ENCODE measurements at places on chromosomes 7 and 10. TPM values are rescaled to one million over a fixed set of nuclear protein-coding genes. Genes with fewer than 3 reads are reported as not detected.

Gene OIT3
- total RNA-seq = under 0.01 TPM

Gene NUTM2E
- total RNA-seq = not detected

- no peaks in the 10 kb centered on the region for H3K27me3 ChIP-seq
- peak; percentile 67 for DNase-seq
- peak overlapping the region; percentile 68 for H3K27ac ChIP-seq
- H3K4me3 ChIP-seq = no peak overlapping the region
- H3K4me1 ChIP-seq = peaks cover 20% of the 10 kb centered on the region
- no peaks in the 10 kb centered on the region for H3K36me3 ChIP-seq
Observed at GRCh38 chr10:17122726-17123661, 6.6 kb downstream of the CUBN start.

DNA sequence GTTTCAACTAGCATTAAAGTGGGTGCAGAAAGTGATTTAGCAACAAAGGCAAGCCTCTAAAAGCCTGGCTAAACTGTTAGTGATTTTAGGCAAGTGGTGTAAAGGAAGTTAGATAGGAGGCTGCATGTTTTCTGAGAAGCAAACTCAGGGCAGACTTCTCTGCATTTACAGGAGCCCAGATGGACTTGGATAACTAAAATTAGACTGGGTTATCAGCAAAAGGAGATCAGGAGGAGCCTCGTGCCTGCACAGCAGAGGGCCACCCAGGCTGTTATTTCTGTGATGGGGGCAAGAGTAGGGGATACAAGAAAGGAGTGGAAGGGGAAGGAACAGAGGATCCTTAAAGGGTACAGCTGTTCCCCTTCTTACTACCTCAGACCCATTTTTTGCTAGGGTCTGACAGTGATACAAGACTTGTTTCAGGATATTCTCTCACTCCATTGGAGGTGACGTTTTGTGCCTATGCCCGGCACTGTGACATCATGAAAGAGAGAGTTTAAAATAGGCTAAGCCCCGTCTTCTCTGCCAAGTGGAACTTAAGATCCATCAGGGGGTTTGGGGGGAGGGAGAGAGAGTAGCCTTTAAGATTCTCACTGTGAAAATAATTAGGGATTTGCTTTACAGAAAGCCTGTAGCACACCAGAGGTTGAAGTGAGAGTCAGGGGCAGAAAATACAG is 49.6 kb upstream of the PDCD4 start:
- no peak overlapping the region for H3K4me3 ChIP-seq
- H3K27me3 ChIP-seq = peaks cover 15% of the 10 kb centered on the region
- no peaks in the 10 kb centered on the region for H3K36me3 ChIP-seq
- H3K27ac ChIP-seq = no peak overlapping the region
- no peak for DNase-seq
- H3K4me1 ChIP-seq = peaks cover 9% of the 10 kb centered on the region

Gene MEST
- total RNA-seq = 330 TPM

Gene C10orf53
- not detected for total RNA-seq

DNA sequence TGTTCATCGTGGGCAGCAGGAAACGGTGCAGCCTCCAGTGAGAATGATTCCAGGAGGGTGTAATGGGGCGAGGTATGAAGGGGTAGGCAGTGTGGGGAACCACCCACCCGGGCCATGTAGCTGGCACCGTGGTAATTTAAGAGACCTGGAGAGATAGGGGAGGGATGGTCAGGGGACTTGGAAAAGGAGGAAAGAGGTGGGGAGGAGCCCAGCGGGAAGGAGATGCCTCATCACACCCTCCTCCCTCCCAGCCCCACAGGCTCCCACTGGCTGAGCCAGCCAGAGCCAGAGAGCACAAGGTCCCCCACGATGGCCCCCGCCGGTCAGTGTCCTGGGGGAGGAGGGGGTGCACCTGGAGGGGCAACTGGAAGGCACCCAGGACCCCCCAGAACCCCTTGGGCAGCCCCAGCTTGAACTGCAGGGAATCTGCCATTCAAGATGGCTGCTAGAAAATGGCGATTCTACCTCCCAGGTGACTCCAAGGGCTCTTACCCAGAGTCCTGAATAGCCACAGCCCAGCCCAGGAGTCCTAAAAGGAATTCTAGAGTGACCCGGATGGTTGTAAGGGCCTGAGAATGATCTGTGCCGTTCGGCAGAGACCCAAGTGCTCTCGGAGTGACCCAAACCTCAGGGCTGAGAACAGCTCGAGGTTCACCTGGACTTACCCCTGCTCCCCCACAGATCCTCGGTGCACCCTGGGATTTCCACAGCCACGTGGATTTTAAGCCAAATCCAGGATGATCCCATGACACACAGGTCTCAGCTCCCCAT is 28.8 kb downstream of the CALML3 start:
- no peaks in the 10 kb centered on the region for H3K36me3 ChIP-seq
- H3K4me1 ChIP-seq = peaks cover 43% of the 10 kb centered on the region
- H3K27me3 ChIP-seq = no peaks in the 10 kb centered on the region
- DNase-seq = peak; percentile 38

Gene DCLRE1A
- 5.1 TPM for total RNA-seq

DNA sequence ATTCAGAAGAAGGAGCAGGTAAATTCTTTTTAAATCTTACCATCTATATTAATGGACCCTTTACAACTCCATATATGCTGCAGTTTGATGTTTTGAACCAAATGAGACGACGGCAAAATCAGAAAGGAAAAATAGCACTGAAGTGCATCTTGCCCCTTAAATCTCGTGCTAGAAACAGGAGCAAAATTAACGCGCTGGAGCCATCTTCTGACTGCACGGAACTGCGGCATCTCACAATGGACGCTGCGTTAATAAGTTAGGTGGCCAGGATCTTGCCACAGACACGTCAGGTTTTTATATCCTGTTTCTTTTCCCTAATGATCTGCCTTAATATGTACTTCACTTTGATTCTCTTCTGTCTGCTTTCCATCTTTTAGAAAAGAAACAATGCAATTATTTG is 354.5 kb downstream of the TFEC start:
- H3K4me1 ChIP-seq = peaks cover 20% of the 10 kb centered on the region
- no peak overlapping the region for H3K27ac ChIP-seq
- no peaks in the 10 kb centered on the region for H3K36me3 ChIP-seq

Gene TMEM196
- total RNA-seq = not detected

DNA sequence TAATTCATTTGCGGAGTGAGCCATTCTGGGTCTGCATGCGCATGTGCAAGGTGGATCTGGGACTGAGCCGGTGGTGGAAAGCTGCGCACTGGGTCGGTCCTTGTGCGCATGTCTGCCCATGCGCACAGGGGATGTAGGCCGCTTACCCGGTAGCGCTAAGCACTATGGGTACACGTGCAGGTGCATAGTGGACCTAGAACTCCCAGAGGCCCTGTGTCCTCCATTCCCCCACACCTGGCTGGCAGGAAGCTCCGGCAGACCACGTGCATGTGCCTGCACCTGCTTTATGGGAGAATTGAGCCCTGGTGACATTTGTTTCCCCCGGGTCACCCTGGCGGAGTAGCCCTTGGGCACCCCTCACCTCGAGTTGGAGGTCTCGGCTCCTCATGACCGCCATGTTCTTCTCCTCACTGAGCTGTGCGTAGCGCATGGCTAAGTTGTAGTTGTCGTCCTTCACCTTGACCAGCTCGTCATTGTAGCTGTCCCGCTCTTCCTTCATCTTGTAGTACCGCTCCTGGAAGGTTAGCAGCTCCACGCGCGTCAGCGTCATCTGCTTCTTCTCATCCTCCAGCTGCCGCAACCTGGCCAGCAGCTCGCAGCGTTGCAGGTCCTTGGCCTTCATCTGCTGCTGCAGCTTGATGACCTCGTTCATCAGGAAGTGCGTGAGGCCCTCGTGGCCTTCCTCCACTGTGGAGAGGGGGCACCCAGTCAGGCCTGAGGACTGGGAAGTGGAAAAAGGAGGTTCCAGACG is 99.6 kb downstream of the CARD11 start:
- no peaks in the 10 kb centered on the region for H3K36me3 ChIP-seq
- no peak overlapping the region for H3K4me3 ChIP-seq
- DNase-seq = no peak
- H3K27me3 ChIP-seq = peaks cover 3% of the 10 kb centered on the region

DNA sequence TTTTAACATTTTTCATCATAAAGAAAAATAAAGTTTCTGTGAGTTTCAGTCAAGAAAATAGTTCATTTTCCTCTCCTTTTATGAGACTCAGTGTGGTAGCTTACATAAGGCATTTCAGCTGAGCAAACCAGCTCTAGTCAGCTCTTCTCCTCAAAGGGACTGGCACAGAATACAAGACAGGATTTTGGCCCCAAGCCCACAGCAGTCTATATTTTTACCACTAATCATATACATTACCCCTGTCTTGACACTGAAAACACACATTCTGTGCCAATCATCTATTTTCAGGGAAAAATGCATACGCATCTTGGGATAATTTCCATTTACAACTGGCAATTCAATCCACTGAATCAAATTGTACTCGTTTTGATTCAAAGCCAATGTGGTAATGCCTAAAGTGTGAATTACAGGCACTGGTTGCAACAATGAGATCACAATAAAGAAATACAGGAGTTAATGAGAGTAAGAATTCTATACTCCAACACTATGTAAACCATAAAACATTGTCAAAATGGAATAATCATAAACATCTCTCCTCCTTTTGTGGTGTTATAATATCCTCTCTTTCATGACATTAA is 186.4 kb downstream of the CACNA2D1 start:
- H3K36me3 ChIP-seq = peaks cover 3% of the 10 kb centered on the region
- H3K4me3 ChIP-seq = no peak overlapping the region
- peak; percentile 51 for DNase-seq
- no peaks in the 10 kb centered on the region for H3K27me3 ChIP-seq
- H3K27ac ChIP-seq = no peak overlapping the region
- H3K4me1 ChIP-seq = no peaks in the 10 kb centered on the region

Gene GJD4
- under 0.01 TPM for total RNA-seq

Gene ABCB4
- under 0.01 TPM for total RNA-seq

DNA sequence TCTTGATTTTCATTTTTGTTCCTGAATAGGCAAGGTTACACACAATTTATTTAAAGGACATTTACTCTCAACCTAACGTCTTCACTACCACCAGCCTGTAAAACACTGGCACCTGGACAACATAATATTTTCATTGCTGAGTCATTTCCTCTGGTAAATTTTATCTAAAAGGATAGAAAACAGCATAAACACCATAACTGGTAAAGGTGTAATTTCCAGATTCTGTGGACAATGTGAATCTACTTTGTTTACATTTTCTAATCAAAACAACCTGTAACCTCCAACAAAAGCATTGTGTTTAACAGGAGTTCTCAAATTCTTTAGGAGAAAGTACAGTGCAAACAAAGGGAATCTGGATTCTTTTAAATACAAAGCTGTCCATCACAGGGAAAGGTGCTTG is 472.0 kb upstream of the AKR1E2 start:
- peak overlapping the region; percentile 6 for H3K27ac ChIP-seq
- no peaks in the 10 kb centered on the region for H3K27me3 ChIP-seq
- no peak overlapping the region for H3K4me3 ChIP-seq
- no peaks in the 10 kb centered on the region for H3K36me3 ChIP-seq
- DNase-seq = no peak
- H3K4me1 ChIP-seq = peaks cover 18% of the 10 kb centered on the region

Data from osteoblast (primary cell).